ENCODE measurements at places on chromosomes 2 and 18. TPM values are rescaled to one million over a fixed set of nuclear protein-coding genes. Genes with fewer than 3 reads are reported as not detected.

The IL1RN gene
- 1.6 TPM for total RNA-seq

The ASXL3 gene
- total RNA-seq: 5.7 TPM

The LRP2 gene
- total RNA-seq: not detected

GRCh38 chr2:85656468-85656867 is 11.5 kb downstream of the SFTPB start:
- DNase-seq: no peak
- no peak overlapping the region for H3K27ac ChIP-seq
- no peaks in the 10 kb centered on the region for H3K36me3 ChIP-seq
- no peaks in the 10 kb centered on the region for H3K4me1 ChIP-seq

DNA sequence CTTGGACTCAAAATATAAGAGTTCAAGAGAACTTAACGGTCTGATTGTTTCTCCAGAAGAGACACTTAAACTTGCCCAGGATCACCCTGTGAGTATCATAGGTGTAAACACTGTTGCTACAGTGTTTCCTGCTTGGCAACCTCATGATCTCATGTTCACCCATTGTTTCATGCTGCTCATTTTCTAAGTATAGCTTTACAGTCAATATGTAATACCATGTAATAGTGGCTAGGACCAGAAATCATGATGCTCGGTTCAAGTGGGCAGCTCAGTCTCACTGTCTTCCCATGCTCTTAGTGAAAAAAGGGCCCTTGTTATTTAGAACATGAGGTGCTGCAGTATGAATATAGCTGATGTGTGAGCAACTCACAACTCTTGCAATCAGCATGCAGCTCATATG is 157.5 kb downstream of the CERS6 start:
- no peak overlapping the region for H3K27ac ChIP-seq
- no peaks in the 10 kb centered on the region for H3K36me3 ChIP-seq
- no peak overlapping the region for H3K4me3 ChIP-seq
- no peaks in the 10 kb centered on the region for H3K27me3 ChIP-seq
- no peak for DNase-seq

DNA sequence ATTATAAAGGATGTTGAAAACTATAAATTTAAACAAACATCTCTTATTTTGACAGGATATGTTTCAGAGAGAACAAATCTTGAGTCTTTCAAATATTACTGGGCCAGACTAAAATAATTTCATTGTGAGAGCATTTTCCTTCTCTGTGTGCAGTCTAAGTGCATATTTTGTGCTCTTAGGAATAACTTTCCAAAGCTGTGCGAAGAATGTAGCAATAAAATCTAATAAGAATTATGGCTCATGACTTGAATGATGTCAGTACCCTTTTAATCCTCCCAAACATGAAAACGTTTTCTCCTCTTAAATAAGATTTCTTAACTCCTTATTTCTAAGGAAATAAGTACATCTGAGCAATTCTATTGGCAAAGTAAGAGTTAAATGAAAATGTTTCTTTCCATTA is 76.2 kb upstream of the EFEMP1 start:
- no peaks in the 10 kb centered on the region for H3K36me3 ChIP-seq
- no peak overlapping the region for H3K27ac ChIP-seq
- no peaks in the 10 kb centered on the region for H3K27me3 ChIP-seq
- no peak for DNase-seq
- peaks cover 5% of the 10 kb centered on the region for H3K4me1 ChIP-seq

DNA sequence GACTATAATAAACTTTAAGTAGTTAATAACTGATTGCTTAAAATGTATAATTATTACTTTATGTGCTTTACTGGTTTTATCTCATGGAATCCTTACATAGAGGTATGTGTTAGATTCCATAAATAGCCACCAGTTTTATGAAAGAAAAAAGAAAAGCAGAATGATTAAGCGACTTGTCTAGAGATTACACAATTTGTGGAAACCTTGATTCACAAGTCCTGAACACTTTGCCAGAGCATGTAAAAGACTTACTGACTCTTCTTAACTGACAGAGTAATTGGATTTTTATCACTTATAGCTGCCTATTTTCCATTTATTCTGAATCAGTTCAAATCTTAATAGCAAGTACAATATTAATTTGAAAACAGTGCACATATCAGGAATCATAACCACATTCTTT is 448.7 kb upstream of the NETO1 start:
- no peak for DNase-seq
- H3K27ac ChIP-seq: no peak overlapping the region
- no peaks in the 10 kb centered on the region for H3K4me1 ChIP-seq
- no peaks in the 10 kb centered on the region for H3K27me3 ChIP-seq
- H3K4me3 ChIP-seq: no peak overlapping the region
- H3K36me3 ChIP-seq: no peaks in the 10 kb centered on the region

All from sigmoid colon (tissue), 7 donors.